ENCODE measurements at places on chromosomes 5 and 9. TPM values are rescaled to one million over a fixed set of nuclear protein-coding genes. Genes with fewer than 3 reads are reported as not detected.

DNA sequence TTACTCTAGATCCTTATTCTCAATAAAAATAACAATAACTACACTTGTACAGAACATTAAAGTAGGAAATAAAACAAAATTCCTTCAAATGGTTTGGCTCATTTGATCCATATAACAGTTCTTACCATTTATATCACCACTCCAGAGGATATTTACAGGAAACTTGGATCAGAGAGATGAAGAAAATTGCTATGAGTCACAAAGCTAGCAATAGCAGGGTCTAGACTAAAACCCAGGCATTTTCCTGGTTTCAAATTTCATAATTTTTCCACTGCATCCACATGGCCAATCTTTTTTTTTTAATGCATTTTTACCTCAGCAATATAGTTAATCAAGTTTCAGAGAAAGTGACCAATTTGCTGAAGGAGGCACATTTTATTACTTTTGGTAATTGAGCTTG lies 299.2 kb downstream of the ELAVL2 start:
- no peak for ATAC-seq

DNA sequence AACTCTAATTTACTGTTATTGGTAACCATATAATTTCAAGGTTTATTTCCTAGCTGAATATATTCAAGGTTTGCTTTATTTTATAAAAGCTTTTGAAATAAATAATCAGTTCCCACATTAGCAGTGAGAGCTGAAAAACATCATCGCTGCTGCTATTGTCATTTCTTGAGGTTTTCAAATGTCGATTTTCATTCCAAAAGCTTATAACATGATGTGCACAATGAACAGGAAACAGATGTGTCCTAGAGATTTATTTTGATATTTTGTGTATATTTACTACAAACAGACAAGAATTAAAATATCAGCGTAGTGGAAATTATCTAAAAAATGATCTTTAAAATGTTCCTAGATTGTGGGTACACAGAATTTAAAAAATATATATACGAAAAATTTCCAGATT lies 10.5 kb upstream of the ITGA1 start:
- no peak for ATAC-seq

The NFIL3 gene
- total RNA-seq: 67.7 TPM

GRCh38 chr9:82972446-82972845 lies 90.5 kb downstream of the RASEF start:
- no peak for ATAC-seq

GRCh38 chr9:35414889-35415288 lies 75.0 kb upstream of the RUSC2 start:
- no peak for ATAC-seq

GRCh38 chr5:139410993-139411828 lies 7.3 kb upstream of the SPATA24 start:
- ATAC-seq: no peak

GRCh38 chr5:44385291-44385900 lies 3.8 kb downstream of the FGF10 start:
- ATAC-seq: no peak

The ACTBL2 gene
- total RNA-seq: not detected

DNA sequence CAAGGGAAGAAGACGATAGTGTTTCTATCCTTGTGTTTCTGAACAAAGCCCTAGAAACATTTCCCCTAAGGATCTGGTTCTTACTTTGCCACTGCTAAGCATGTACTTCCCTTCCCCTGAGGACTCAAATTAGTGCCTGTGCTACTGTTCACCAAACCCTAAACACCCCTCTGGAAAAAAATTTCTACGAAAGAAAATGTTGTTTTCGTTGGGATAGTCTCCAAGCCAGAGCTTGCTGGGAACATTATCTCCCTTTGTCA lies 294.6 kb downstream of the BNC2 start:
- no peak for ATAC-seq

The CBY3 gene
- not detected for total RNA-seq

GRCh38 chr9:14089051-14089803 lies 224.7 kb downstream of the NFIB start:
- no peak for ATAC-seq

- ATAC-seq: no peak
Measured at GRCh38 chr5:68475476-68475983, 260.0 kb downstream of the PIK3R1 start.

The AMACR gene
- 5.4 TPM for total RNA-seq

The PLPP7 gene
- total RNA-seq: not detected

- no peak for ATAC-seq
Measured at GRCh38 chr9:108473209-108474112, 382.3 kb downstream of the ACTL7B start.

The PCDHA7 gene
- total RNA-seq: not detected

- ATAC-seq: no peak
Measured at GRCh38 chr5:68071282-68071632, 144.3 kb upstream of the PIK3R1 start.

GRCh38 chr5:144487207-144487606 lies 316.5 kb downstream of the KCTD16 start:
- ATAC-seq: no peak
